Astrocyte of the spinal cord (primary cell): ENCODE measurements at places on chromosomes 1 and 21.

DNA sequence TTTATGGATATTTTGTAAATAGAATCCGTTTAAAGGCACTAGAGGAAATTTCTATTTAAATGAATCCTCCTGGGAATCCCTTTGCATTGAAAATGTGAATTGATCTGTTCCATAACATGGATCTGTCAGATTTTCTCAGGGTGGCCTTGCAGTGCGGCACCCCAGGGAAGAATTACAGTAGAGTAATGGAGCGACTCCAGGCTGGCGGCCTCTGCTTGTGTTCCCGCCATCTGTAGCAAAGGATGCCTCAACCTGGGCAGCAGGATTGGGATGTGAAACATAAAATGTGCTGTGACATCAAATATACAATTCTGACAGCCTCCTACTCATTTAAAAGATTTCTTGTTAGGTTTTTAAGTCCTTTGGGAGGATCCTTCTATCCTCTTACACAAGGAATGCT is 115.9 kb downstream of the RHOU start:
- DNase-seq, result no peak

DNA sequence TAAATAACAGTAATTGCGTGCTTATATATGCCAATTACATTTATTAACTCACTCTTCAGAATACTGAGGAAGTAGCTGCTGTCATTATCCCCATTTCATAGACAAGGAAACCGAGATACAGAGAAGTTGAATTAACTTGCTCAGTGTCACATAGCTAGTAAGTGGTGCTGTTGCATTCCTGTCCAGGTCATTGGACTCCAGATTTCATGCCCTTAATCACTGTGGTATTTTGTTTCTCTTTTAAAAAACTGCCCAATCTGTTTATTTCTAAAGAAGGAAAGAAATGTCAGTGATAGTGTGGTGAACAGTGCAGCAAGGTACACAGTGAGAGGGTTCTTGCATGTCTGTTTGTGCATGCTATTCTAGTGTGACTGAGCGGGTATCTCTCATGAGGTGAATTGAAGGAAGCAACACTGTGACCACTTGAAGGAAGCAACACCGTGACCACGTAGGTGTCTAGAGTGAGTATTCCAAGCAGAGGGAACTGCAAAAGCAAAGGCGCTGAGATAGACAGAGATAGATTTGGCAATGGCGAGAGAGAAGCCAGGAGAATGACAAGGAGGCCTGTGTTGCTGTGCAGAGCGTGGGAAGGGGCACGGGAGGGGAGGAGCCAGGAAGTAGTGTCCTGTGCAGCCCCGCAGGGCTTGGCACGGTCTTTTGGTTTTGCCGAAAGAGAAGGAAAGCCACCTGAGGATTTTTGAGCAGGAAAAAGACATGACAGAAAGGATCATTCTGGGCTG is 95.9 kb downstream of the CAMTA1 start:
- DNase-seq, result peak; percentile 13

DNA sequence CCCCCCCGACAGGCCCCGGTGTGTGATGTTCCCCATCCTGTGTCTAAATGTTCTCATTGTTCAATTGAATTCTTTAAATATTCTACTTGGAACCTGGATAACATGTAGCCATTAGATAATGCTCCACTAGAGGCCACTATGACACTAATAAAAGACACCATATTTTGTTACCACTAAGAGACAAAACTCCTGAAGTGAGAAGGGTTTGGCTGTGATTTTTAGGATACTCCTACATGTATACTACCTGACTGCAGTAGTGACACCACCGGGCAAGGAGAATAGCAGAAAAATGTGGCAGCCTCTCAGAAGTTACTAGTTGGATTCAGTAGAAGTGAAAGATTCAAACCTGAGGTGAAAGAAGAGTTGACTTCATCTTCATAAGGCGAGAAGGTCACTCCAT is 36.0 kb downstream of the F5 start:
- DNase-seq, result peak; percentile 53

GRCh38 chr1:157829210-157829609 is 9.3 kb upstream of the FCRL1 start:
- DNase-seq, result no peak

GRCh38 chr1:246081856-246082668 is 425.0 kb downstream of the SMYD3 start:
- DNase-seq, result no peak

- DNase-seq, result no peak
Measured at GRCh38 chr1:95067568-95067967, 5.2 kb downstream of the ALG14 start.

DNA sequence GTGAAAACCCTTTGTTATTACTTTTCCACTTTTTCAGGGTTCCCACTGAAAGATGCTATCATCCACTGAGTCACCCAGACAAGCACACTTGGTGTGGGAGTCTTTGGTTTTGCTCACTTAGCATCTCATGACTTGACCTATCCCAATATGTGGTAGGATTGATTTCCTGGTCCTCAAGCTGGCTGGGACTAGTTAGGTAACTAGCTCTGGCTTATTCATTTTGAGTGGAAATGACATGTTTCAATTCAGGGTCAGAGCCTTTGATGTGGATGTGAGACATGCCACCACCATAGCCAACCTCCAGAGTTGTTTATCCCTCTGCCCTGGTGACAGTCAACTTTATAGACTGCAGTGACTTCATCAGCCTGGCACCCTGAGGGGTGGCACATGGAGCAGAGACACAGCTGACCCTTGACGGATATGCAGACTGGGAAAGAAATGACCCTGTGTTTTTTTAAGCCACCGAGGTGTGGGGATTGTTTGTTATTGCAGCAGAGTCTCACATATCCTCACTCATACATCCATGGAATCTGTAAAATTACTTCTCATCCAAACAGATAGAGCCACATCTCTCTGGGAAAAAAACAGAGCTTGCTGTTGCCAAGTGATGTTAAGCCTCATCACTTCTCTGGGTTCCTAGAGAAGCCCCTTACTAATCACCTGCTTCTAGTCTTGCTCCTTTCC is 699.9 kb downstream of the MATN1 start:
- no peak for DNase-seq

DNA sequence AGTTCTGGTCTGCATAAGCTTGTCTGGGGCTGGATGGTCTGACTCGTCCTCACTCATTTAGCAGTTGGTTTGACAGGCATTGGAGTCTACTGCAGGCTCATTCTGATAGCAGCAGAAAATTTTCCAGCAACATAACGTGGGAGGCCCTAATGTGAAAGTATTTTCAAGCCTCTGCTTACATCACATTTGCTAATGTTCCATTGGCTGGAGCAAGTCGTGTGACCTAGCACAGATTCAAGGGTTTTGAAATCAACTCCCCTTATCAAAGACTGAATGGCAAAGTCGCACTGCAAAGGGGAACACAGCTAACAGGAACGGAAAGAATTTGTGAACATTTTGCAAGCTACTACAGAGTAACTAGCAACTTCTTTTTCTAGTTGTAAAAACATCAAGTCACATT is 2.3 kb upstream of the USH2A start:
- DNase-seq, result no peak

DNA sequence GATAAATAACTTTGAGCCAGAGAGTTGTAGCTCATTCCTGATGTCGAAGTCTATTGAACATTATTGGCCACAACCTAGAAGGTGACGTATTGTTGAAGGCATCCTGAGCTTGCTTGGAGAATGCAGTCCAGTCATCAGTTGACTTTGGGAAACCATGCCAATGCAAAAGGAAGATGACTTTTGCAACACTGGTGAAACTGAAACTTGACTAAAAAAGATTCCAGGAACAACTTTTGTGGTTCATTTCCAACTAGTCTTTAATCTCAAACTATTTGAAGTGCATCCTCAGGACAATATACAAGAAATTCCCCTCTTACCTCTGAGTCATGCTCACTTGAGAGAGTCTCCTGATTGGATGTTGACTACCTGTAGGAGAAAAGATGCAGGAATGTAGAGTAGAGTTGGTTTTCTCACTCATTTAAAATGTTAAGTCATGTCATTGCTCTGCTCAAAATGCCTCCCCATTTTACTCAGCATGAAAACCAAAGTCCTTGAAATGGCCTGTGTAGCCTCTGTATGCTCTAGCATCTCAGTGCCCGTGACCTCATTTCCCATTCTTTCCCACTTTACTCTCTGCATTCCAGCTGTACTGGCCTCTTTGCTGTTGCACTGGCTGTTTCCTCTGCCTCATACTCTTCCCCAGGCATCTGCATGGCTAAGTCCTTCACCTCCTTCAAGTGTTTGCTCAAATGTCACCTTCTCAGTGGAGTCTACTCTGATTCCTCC is 24.4 kb upstream of the LEPR start:
- DNase-seq, result peak; percentile 52

DNA sequence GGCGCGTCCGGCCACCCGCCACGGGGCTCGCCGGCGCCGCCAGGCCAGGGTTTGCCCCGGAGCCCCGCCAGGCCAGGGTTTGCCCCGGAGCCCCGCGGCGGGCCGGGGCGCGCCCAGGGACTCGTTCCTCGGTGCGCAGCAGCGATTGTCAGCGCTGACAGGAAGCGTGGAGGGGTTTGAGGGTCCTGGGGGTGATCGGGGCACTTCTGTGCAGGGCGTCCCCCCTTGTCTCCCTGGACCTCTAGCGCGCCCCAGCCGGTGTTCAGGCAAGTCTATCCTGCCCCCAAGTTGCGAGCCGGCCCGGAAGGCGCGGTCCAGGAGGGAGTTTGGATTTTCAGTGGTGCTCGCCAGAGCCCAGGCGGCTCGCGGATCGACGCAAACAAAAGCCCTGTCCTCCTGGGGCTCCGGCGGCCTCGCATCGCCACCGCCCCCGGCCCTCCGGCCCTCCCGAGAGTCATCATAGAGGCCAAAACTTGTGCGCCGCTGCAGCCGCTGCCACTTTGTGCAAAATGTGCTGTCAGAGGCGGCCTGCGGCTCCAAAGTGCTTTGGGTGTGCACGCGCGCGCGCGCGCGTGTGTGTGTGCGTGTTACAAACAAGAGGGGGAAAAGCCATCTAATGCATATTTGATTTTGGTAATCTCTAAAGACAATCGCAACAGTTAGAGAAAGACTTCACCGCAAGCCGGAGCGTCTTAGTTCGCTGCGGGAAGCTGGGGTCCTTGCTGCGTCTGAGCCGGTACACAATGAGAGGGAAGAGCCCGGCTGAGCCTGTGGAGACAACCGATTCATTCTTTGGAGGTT is 1.0 kb downstream of the ROR1 start:
- peak; percentile 56 for DNase-seq

DNA sequence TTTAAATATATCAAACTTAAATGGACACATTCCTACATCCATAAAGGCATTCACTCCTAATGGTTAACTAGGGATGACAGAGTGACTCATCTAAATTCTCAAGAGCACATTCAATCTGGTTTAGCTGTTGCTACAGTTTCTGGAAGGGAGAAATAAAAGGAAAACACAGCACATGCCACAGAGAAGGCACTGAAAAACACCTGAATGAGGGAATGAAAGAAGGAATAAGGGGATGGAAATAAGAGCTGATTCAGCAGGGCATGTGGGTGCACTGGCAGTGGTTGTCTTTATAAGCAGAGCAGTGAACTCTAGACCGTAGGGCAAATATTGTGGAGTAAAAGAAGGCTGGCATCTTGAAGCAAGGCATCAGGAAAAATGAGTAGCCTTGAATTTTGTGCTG is 79.3 kb downstream of the LHX4 start:
- DNase-seq, result peak; percentile 63

- DNase-seq, result no peak
Measured at GRCh38 chr1:165224504-165224903, 132.0 kb downstream of the LMX1A start.

GRCh38 chr21:34345091-34345871 is 18.5 kb upstream of the KCNE2 start:
- peak; percentile 24 for DNase-seq

GRCh38 chr1:47395433-47395832 is 20.7 kb upstream of the FOXE3 start:
- no peak for DNase-seq

GRCh38 chr21:33561373-33561772 is 18.5 kb downstream of the SON start:
- DNase-seq, result no peak

DNA sequence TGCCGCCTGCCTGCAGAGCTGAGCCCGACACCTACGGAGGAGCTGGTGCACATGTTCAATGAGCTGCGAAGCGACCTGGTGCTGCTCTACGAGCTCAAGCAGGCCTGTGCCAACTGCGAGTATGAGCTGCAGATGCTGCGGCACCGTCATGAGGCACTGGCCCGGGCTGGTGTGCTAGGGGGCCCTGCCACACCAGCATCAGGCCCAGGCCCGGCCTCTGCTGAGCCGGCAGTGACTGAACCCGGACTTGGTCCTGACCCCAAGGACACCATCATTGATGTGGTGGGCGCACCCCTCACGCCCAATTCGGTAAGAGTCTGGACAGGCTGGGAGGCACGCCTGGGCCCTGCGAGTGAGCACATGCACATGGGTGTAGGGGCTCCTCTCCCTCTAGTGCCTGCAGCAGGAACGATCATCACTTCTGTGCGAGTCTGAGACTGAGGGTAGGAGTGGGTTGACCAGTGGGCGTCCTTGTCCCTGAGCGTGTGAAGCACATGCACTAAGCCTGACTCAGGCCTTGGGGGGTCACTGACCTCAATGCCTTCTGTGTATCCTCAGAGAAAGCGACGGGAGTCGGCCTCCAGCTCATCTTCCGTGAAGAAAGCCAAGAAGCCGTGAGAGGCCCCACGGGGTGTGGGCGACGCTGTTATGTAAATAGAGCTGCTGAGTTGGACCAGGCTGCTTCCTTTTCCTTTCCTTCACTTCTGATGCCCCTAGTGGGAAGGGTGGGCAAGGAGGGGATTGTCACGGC is 6.9 kb downstream of the DMAP1 start:
- DNase-seq, result peak; percentile 35

- no peak for DNase-seq
Measured at GRCh38 chr21:44890338-44890931, 16.9 kb upstream of the PTTG1IP start.

DNA sequence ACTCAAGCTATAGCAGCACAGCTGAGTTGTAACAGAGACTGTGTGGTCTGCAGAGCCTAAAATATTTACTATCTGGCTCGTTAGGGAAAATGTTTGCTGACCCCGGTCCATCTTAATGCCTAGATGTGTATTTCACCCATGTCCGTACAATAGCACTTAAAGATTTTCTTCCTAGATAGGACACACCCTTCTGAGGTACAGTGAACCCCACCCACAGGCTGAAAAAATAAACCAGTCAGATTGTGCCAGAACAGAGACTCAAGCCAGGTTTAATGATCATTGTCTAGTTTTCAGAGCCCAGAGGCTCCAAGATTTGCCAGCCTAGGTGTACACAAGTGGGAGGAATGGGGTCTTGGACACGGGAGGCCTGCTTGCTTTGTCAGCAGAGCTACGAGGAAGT is 5.6 kb downstream of the AMIGO1 start:
- DNase-seq, result no peak

DNA sequence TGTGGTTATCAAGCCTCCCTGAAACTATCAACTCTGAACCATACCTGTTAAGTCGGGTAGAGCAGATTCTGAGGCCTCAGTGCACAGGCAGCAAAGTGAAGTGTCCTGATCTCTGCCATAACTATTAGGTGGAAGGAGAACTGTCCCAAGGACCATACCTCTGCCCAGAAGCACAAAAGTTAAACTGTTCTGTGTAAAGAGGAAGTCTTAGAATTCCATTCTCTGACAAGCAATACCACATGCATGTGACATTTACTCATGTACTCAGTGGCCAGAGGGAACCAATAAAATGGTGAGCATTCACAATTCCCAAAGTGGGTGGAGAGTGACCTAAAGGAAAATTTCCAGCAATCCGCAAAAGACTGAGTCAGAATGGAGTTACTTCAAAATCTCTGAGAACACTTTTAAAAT is 61.0 kb downstream of the TOR3A start:
- peak; percentile 99 for DNase-seq

- no peak for DNase-seq
Measured at GRCh38 chr1:245971711-245972085, 535.4 kb downstream of the SMYD3 start.
